Activated CD4-positive, alpha-beta T cell treated with anti-CD3 and anti-CD28 coated beads, Interleukin-2, amount 50 U/mL, for 24 hours (primary cell): ENCODE measurements at places on chromosomes 6 and 20.

DNA sequence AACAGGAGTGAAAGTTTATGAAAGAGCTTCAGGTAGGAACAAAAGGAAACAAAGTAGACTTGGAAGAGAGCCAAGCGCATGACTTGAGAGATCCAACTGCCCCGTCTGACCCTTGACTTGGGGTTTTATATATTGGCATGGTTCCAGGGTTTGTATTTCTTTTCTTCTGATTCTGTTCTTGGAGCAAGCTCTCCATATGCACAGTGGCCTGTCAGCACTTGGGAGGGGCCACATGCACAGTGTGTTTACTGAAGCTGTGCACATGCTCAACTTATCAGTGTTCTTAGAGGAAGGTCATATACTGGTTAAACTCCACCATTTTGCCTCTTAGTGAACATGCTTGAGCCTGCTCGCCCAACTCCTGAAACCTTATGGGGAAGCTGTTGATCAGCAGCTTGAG lies 953.7 kb downstream of the TFAP2A start:
- no peak for DNase-seq

- no peak for DNase-seq
Measured at GRCh38 chr6:168273441-168274036, 46.0 kb downstream of the DACT2 start.

GRCh38 chr6:71512256-71512655 lies 223.6 kb downstream of the OGFRL1 start:
- no peak for DNase-seq

DNA sequence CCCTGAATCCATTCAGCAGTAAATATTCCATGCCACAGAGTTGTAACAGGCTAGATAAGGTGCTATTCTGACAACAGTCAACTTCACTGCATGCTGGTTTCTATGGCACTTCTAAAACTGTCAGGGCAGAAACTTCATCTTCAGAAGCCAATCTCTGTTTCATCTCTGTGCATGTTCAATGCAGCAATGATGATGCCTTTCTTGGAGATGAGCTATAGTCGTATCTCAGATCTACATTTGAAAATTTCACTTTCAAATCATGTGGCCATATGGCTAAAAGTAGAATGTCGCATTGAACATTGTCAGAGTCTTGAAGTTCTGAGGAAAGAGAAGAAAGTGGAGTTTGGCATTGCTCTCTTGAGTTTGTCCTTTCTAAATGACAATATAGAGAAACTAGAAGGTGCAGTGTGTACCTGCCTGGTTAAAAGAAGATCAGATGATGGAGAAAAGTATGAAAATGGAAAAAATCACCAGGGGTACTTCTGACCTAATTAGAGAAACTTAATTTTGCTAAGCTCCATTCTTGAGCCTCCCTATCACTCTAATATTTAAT lies 49.0 kb upstream of the VSTM2L start:
- DNase-seq: no peak
